ENCODE measurements at places on chromosomes 6 and 20.
A peak's percentile ranks its signal among the peaks of the same experiment; 100 is the strongest.

- DNase-seq, result no peak
These were observed 123.1 kb downstream of the PLEKHG1 start for GRCh38 chr6:150722614-150723344.

- no peak for DNase-seq
These were observed 444.4 kb upstream of the MARCKS start for GRCh38 chr6:113412589-113413357.

- no peak for DNase-seq
These were observed 32.1 kb downstream of the ADRM1 start for GRCh38 chr20:62334881-62335280.

- DNase-seq, result no peak
These were observed 6.0 kb downstream of the PLCG1 start for GRCh38 chr20:41143354-41143753.

DNA sequence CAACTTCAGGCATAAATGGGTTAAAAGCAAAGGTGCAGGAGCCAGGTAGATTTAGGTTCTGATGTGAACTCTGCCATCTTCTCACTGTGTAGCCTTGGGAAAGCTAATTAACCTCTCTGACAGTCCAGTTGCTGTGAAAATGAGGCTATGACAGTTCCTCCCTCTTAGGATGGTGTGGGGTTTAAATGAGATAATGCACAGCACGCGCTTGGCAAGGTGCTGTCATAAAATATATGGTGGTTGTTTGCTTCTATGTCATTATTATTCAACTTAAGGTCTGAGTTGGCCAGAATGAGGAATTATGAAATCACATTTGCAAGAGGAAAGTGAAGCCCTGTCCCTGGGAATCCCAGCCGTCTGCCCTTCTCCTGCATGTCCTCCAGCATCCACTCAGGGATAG lies 15.5 kb upstream of the BCAS1 start:
- no peak for DNase-seq

- no peak for DNase-seq
These were observed 61.0 kb downstream of the MTFR2 start for GRCh38 chr6:136189104-136189503.

- peak; percentile 62 for DNase-seq
These were observed 14.4 kb downstream of the REPS1 start for GRCh38 chr6:138973466-138974153.

All from A172 (cell line).